Right lobe of liver (tissue), 6 donors: ENCODE measurements at places on chromosomes 2 and 18. TPM values are rescaled to one million over a fixed set of nuclear protein-coding genes. Genes with fewer than 3 reads are reported as not detected.

- DNase-seq, result peak; percentile 71
- H3K36me3 ChIP-seq, result no peaks in the 10 kb centered on the region
- no peak overlapping the region for H3K4me3 ChIP-seq
- no peaks in the 10 kb centered on the region for H3K27me3 ChIP-seq
- no peaks in the 10 kb centered on the region for H3K4me1 ChIP-seq
Observed at GRCh38 chr18:53375621-53376020, 848.8 kb downstream of the MBD2 start.

GRCh38 chr2:19675003-19675629, 226.7 kb downstream of the TTC32 start:
- H3K4me3 ChIP-seq, result no peak overlapping the region

- H3K4me1 ChIP-seq, result no peaks in the 10 kb centered on the region
- DNase-seq, result no peak
- H3K27ac ChIP-seq, result no peak overlapping the region
- no peak overlapping the region for H3K4me3 ChIP-seq
Observed at GRCh38 chr2:49070716-49071115, 83.6 kb downstream of the FSHR start.

DNA sequence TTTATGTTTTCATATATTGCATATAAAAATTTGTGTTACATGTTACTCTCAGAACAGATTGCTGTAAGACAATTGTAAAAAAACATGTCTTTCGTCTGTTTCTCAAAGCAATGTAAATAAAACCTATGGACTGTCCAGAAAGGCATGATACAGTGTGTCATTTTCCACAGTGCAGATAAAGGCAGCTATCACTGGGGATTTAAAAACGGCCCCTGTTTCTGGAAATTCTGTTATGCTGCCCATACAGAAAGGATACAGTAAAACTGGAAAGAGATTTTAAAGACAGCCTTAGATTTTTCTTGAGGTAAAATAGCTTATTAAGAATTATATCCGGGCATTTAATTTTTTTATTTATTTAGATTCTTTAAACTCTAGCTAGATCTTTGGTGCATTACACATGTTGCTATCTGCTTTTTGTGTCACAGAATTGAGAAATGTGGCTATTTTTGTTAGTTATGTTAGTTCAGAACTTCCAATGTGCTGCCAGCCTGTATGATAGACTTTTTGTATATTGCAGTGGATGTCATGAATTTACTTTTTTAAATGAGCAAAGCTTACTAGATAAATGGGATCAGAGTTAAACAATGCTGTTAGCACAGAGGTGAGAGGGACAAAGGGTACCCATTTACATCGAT, 859 bp upstream of the INO80D start:
- H3K4me1 ChIP-seq, result no peaks in the 10 kb centered on the region
- H3K36me3 ChIP-seq, result no peaks in the 10 kb centered on the region
- DNase-seq, result no peak

- no peaks in the 10 kb centered on the region for H3K27me3 ChIP-seq
- H3K4me3 ChIP-seq, result no peak overlapping the region
- H3K27ac ChIP-seq, result no peak overlapping the region
- H3K4me1 ChIP-seq, result no peaks in the 10 kb centered on the region
- H3K36me3 ChIP-seq, result no peaks in the 10 kb centered on the region
Observed at GRCh38 chr18:25175558-25176517, 176.1 kb downstream of the ZNF521 start.

- no peaks in the 10 kb centered on the region for H3K27me3 ChIP-seq
- no peak overlapping the region for H3K4me3 ChIP-seq
- no peaks in the 10 kb centered on the region for H3K36me3 ChIP-seq
- H3K4me1 ChIP-seq, result peaks cover 3% of the 10 kb centered on the region
- DNase-seq, result no peak
- H3K27ac ChIP-seq, result no peak overlapping the region
Observed at GRCh38 chr18:12256951-12257350, 2.8 kb downstream of the CIDEA start.

- no peak for DNase-seq
- no peaks in the 10 kb centered on the region for H3K27me3 ChIP-seq
- no peaks in the 10 kb centered on the region for H3K4me1 ChIP-seq
- H3K27ac ChIP-seq, result no peak overlapping the region
- no peaks in the 10 kb centered on the region for H3K36me3 ChIP-seq
- no peak overlapping the region for H3K4me3 ChIP-seq
Observed at GRCh38 chr2:232434563-232435374, 21.2 kb upstream of the ALPI start.

DNA sequence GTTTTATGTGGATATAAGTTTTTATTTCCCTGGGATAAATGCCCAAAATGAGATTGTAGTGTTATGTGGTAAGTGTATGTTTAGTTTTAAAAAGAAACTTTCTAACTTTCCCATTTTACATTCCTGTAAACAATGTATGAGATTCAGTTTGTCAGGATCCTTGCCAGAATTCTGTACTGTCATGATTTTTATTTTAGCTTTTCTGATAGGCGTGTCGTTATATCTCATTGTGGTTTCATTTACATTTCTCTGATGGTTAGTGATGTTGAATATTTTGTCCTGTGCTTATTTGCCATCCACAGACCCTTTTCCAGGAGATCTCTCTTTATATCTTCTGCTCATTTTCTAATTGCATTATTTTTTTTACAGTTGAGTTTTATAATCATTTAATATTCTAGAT, 245.6 kb upstream of the CDH2 start:
- H3K4me3 ChIP-seq, result no peak overlapping the region
- no peak overlapping the region for H3K27ac ChIP-seq
- H3K27me3 ChIP-seq, result no peaks in the 10 kb centered on the region
- no peaks in the 10 kb centered on the region for H3K36me3 ChIP-seq
- no peaks in the 10 kb centered on the region for H3K4me1 ChIP-seq

DNA sequence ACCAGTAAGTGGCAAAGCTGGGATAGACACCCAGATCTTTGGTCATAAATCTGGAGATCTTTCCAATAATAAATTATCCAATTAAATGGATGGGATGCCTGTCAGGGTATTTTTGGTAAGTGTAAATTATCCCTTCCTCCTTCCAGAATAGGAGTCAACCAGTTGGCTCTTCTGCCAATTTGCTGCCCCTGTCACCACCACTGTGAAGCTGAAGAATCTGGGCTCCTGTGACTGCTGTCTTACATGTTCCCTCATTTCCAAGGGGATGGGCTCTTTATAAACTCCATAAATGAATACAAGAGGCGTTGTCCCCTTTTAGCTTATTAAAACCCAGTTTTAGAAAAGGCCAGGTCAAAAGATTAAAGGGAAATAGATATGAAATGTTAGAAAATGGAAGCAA, 17.8 kb upstream of the BMP10 start:
- DNase-seq, result no peak
- no peaks in the 10 kb centered on the region for H3K27me3 ChIP-seq
- H3K27ac ChIP-seq, result no peak overlapping the region
- no peaks in the 10 kb centered on the region for H3K4me1 ChIP-seq
- no peaks in the 10 kb centered on the region for H3K36me3 ChIP-seq
- no peak overlapping the region for H3K4me3 ChIP-seq

TRIM43 gene
- total RNA-seq, result not detected

DSC2 gene
- 6.3 TPM for total RNA-seq

GEN1 gene
- 7.2 TPM for total RNA-seq

ZAP70 gene
- 2.1 TPM for total RNA-seq

PRSS56 gene
- not detected for total RNA-seq
